Fibroblast of pulmonary artery (primary cell): ENCODE measurements at places on chromosomes 2 and 18.

- DNase-seq = no peak
These were observed 9.1 kb downstream of the THNSL2 start for GRCh38 chr2:88179228-88179679.

GRCh38 chr2:231063347-231063746 lies 6.7 kb downstream of the PSMD1 start:
- DNase-seq = no peak

GRCh38 chr2:219489315-219489714 lies 9.4 kb upstream of the GMPPA start:
- DNase-seq = no peak

- no peak for DNase-seq
These were observed 260.3 kb downstream of the TPGS2 start for GRCh38 chr18:36568487-36568886.

DNA sequence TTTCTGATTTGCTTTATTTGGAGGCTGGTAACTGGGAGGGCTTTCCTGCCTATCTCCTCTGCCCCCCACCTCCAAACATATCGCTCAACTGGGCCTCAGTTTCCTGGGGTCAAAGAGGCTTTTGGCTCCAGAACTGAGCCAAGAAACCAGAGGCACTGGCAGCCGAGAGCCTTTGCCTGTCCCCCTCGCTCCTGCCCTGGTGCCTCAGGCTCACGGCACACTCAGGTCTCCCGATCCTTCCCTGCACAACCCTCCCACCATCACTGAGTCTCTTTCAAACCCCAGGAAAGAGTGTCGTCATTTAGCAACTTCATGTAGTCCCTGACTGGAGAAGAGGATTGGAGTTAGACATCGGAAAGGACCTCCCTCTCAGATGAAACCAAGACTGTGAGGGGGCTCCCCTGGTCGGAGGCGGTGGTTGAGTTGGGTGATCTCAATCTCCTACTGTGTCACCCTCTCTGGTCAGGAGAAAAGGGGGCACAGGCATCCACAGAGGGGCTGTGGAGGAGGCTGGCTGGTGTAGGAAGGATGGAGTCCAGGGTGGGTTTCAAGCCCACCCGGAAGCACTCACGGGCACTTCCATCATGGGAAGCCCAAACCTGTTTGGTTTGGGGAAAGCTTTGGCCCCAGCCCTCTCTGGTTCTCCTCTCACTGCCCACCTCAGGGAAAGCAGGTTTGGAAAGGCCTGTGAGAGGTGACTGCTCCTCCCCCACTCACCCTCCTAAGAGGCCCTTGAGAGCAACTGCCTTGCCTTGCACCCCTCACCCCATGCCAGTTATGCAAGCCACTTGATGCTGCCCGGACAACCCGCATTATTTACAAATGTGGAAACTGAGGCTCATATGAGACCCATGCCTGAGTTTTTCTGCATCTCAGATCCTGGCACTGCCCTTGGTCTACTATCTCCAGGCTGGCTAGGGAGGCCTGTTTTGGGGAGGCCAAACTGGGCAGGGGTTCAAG lies 62.3 kb downstream of the TNS1 start:
- no peak for DNase-seq

GRCh38 chr2:16656784-16657391 lies 8.7 kb downstream of the CYRIA start:
- DNase-seq = no peak

- no peak for DNase-seq
These were observed 110.0 kb downstream of the MBP start for GRCh38 chr18:77022556-77022955.

GRCh38 chr18:24810561-24811305 lies 350.3 kb downstream of the HRH4 start:
- no peak for DNase-seq

DNA sequence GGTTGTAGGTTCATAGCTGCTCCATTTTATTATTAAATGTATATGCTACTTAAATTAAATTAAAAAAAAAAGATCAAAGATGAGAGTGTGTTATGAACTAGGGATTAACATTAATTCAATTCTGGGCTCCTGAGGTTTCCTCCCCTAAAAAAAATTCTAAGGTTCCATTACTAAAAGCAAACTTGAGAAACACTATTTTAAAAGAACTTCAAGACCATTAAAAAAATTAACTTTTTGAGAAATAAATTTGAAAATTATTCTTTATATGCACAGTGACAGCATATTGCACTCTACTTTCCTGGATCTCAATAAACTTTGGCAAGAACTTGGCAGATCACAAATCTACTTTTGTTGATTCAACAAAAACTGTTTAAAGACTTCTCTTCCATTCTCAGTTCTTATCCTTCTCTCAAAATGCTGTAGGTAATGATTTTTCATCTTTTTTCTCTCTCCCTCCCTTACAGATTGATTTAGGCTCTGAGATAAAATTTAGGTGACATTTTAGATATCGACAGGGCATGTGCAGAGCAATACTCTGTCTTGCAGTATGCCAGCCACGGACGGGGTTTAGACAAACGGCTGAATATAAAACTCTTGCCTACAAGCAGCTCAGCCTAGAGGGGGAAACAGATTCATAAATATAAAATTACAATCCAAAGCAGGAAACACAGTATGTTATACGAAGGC lies 592 bp upstream of the MARS2 start:
- DNase-seq = no peak

DNA sequence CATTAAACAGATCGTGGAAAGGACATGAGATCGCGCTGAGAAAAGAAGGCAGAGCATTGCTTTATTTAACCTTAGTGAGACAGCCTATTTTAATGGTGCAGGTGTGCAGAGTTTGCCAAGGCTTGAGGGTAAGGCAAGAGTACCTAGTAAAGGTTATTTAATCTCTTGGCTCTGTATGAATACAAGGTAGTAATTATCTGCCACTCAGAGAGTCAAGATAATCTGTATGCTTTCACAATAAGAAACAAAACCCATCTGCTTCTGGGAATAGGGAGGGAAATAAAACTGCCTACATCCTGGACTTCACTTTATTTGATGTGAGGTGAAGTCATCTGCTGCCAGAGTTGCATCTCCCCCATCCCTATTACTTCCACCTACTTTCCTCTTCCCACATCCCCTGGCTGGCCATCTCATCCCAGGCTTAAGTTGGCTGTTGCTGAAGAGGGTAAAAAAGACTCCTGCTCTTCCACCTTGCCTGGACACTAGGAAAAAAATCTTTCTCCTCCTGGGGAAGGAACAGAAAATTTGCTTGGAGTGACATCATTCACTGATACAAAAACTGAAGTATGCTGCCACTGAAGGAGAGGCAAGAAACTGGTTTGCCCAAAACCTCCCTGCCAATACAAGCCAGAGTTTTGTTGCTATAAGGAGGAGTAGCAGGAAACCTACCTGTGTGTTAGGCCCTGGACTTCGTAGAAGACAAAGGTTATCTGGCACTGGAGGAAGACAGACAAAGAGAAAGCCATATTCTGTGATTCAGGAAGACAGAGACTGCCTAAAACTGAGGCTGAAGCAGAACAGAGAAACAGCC lies 35.8 kb upstream of the ARHGAP25 start:
- DNase-seq = no peak

- no peak for DNase-seq
These were observed 1090.8 kb downstream of the BCL11A start for GRCh38 chr2:59462422-59463197.

DNA sequence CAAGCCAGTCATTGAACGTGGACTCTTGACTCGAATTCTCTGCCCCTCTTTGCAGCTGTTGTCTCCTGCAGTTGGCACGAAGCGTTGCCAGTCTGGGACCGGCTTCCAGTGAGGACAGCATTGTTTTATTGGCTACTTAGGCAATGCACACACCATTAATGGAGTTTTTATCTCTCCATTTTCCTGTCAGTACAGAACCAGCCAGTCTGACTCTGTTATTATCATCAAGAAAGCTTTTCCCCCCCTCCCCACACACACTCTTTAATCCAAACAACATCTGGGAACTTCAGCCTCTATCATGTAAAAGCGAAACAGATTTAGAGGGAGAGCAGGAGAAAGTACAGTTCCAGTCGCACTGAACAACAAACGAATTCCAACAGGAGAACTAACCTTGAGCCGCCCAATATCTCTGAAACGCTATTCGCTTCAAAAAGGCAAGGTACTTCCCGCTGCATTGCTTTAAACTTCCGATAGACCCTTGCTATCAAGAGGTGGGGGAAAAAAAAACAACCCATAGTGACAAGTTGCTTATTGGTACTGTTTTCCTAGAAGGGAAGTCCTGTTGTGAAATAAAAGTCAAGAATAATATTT lies 38.2 kb downstream of the ACVR1 start:
- DNase-seq = peak; percentile 52

- DNase-seq = peak; percentile 87
These were observed 1074.2 kb upstream of the ZEB2 start for GRCh38 chr2:145593991-145594614.

DNA sequence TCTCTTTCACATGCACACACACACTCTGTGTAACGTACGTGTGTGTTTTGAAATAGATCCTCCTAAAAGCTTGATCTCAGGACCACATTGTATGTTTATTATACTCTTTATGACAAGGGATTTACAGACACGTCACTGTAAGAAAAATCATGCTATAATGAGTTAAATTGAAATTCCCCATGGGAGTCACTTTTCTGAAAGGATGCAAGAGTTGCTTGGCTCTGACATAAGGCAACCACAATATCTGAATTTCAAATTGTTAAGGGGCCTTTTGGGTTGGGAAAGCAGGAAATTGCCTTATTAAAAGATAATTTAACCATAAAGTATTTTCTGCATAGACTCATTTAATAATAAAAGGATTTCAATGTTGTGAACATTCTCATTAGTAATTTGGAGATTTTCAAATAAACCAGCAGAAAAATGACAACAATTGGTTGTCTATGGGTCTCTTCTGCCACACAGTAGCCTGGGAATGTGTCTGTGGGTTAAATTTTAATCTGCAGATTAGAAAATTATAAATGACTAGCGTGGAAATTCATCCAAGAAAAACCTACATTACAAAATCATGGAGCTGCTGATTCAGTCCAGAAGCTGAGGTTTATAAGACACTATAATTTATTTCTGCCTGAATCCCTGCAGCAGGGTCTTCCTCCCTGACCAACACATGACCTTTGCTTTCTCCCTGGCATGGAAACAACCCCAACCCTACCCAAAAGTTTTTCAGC lies 75.9 kb upstream of the PID1 start:
- peak; percentile 33 for DNase-seq

DNA sequence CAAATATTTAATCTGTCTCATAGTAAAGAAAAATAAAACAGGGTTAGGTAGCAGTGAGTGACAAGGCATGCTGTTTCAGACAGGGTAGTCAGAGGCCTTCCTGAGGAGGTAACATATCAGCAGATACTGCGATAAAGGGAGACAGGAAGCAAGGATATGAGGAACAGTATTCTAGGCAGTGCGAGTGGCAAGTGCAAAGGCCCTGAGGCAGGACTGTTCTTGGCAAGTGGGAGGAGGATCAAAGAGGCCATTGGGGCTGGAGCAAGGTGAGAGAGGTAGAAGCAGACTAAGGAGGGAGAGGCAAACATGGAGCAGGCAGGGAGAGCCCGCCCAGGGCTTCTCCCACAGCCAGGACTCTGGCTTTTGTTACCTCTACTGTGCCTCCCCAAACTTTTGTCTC lies 33.6 kb downstream of the GAD1 start:
- DNase-seq = no peak

GRCh38 chr2:187435756-187436155 lies 12.3 kb downstream of the CALCRL start:
- peak; percentile 39 for DNase-seq

DNA sequence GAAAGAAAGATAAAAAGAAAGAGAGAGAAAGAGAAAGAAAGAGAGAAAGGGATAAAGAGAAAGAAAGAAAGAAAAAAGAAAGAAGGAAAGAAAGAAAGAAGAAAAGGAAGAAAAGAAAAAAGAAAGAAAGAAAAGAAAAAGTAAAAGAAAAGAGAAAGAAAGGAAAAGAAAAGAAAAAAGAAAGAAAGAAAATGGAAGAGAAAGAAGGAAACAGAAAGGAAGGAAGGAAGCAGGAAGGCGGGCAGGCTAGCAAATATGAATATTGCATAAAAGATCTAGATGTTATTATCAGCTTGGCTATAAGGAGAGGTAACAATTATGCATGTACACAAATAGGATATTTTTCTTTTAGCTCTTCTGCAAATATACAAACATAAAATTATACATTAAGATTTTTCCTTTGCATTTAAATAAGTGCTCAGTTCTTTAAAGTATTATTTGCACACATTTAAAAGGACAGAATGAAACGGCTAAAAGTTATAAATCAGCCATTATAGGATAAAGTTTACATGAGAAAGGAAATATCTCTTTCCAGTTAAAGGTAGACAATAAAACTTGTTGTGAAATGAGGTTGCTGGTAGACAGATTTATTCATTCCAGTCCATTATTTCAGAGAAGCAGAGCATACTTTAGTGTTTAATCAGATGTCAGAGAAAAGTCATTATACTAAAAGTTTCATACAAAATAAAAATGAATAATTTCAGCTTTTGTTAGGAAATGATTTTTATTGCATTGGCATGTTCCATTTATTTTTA lies 511.4 kb downstream of the KCNJ3 start:
- no peak for DNase-seq
